NCI-H748 treated with DMSO at 0.1 percent for 48 hours (cell line): ENCODE measurements at places on chromosomes 6 and 20.

DNA sequence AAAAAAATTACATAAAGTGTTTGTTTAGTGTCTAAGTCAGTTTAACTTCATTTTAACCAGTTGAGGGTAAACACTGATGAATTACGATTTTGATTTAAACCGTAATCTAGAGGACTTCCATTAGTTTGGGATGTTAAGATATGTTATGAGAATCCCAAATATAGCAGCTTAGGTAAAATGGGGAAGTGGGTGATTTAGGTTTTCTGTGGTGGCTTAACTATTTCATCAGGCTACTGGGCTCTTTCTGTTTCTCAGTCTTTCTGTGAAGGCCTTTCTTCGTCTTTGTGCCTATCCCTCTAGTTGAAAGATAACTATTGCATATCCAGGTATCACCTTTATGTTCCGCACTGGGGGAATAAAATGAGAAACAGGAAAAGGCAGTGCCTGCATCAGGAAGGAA, 27.9 kb downstream of the CENPW start:
- no peak for DNase-seq

DNA sequence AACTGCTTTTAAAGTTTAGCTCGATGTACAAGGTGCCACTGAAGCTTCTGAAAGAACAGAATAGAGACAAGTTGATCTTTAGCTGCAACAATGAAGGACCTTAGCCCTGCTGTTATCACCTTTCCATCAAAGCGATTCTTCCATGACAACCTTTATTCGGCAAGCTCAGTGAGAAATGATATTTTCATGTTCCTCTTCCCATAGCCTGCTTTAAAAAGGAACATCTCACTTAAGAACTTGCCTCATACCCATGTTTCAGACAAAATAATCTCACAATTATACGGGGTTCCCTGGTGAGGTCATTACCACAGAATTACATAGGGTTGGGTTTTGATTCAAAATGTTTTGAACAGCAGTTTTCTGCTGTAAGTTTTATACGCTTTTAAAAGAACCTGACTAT, 264.2 kb downstream of the THBS2 start:
- no peak for DNase-seq

DNA sequence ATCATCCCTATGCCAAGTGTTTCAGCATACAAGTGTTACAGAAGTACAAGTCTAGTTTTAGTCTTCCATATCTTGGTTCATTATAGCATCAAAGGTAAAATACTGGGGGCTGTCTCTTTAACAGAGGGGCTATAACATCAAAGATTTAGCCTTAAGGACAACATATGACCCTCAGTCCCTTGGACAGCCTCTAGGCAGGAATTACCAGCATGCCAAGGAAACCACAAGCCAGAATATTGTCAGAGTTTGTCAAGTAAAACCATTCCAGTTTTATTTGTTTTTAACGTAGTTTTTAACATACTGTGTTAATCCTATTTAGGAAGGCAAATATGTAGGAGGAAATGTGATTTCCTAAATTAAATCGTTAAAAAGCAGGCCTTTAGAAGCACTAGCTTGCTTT, 18.6 kb downstream of the ZKSCAN8 start:
- DNase-seq = no peak

DNA sequence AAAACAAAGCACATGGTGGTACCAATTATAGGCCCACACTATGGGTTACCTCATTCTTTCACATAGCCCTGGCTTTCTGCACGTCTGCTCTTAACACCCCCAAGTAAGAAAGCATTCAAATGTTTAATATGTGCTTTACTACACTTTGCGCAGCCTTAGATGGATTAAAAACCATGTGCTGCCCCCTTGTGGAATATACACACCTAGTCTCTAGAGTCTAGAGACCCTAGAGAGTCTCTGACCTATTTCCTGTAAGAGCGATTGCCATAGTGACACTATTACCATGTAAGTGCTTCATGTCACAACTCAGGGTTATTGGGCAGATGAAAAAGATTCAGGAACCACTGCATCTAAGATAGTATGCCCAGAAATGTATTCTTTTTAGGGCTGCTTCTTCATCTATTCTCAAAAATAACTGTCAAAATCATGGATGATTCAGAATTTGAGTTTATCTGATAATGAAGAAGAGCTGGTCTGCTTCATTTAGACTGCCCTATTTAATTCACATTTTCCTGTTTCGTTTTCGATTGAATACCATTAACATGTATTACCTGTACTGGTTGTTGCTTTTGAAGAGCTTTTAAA, 186.3 kb downstream of the ADGB start:
- DNase-seq = peak; percentile 69

- no peak for DNase-seq
These were observed 614.5 kb downstream of the PHF3 start for GRCh38 chr6:64250126-64250525.

DNA sequence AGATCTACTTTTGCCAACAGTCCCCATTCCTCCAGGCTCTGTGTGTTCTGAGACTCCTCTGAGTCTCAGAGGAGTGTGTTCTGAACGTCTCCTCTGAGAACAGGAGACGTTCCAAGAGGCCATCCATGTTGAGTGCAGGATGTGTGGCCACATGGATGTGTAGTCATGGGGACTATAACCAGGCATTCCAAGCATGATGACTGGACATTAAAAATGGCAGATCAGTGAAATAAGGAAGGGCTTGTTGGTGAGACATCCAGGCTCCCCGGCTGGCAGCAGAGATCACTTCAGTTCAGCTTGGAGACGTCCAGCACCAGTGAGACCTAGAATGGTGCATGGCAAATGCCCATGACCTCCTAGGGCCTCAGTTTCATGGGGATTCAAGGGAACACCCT, 34.3 kb upstream of the POU5F1 start:
- DNase-seq = no peak

- DNase-seq = no peak
These were observed 260.6 kb upstream of the STXBP5 start for GRCh38 chr6:146943664-146944063.

GRCh38 chr6:109349419-109349987, 32.8 kb downstream of the CD164 start:
- DNase-seq = peak; percentile 12

DNA sequence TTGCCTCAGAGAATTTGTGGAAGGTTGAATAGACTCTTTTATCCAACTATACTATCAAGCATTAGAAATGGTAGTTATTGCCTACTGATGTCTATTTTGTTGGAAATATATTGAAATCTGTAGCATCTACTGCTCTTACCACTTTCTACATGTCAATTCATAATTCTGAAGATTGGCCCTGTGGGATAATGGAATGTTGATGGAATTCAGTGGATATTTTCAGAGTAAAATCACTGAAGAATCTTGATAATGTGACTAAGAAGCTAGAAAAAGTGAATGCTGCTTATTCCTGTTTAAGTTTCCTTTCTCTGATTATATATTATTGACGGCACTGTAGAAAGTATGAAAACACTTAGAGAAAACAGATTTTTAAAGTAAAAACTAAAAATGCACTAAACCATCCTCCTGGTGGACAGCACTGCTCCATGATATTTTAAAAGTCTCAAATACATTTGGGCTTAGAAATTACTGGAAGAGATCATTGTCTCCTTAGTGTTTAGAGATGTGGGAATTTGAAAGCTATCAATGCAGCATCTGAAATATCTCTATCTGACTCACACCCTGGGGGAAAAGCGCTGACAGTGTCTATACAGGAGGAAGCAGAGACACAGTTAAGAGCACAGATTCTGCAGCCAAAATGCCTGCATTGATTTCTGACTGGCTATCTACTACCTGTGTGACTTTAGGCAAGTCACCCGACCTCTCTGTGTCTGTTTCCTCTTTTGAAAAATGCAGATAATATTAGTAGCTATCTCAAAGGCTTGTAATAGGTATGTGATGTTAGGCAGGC, 37.9 kb upstream of the RCAN2 start:
- DNase-seq = no peak

DNA sequence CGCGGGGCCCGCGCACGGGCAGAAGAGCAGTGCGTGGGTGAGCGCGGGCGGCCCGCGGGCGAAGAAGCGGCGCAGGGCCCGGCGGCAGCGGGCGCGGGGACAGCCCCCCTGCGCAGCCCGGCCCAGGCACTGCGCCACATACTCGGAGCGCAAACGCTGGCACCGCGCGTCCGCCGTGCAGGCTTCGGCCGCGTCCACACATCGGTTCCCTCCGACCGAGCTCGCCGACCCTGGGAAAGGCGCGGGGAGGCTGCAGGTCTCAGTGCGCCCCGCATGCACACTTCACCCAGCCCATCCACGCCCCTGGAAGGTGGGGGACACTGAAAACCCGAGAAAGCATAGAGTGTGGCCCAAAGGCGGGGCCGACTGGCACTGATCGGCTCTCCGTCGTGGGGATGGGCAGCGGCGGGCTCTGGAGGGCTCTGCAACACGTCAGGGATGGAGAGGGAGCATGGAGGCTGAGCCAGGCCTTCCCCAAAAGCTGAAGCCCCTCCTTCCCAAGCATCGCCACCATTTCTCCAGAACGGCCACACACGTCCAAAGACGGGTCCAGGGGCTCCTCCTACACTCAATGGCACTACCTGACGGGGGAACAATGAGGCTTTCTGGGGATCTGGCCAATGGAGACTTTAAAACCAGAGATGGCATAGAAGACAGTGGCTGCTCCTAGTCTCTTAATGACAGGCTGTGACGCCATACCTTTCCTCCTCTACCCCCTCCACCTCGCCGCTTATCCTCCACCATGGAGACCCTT, 2.0 kb downstream of the GFRA4 start:
- DNase-seq = no peak

GRCh38 chr6:15819226-15819625, 156.4 kb upstream of the DTNBP1 start:
- DNase-seq = no peak

DNA sequence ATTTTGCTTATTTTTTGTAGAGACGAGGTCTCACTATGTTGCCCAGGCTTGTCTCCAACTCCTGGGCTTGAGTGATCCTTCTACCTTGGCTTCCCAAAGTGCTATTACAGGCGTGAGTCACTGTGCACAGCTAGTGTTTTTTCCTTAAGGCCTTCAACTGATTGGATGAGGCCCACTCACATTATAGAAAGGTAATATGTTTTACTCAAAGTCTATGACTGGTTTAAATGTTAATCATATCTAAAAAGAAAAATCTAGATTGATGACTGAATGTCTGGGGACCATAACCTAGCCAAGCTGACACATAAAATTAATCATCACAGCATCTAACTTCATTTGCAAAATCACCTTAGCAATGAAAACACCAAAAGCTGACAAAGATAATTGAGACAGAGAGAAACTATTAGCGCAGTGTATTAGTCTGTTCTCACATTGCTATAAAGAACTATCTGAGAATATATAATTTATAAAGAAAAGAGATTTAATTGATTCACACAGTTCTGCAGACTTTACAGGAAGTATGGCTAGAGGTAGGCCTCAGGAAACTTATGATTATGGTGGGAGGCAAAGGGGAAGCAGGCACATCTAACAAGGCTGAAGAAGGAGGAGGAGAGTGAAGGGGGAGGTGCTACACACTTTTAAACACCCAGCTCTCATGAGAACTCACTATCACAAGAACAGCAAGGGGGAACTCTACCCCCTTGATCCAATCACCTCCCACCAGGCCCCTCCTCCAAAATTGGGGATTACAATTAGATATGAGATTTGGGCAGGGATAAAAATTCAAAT, 66.8 kb upstream of the ARHGAP18 start:
- DNase-seq = no peak

- DNase-seq = no peak
These were observed 985.4 kb downstream of the EPHA7 start for GRCh38 chr6:92433911-92434310.

DNA sequence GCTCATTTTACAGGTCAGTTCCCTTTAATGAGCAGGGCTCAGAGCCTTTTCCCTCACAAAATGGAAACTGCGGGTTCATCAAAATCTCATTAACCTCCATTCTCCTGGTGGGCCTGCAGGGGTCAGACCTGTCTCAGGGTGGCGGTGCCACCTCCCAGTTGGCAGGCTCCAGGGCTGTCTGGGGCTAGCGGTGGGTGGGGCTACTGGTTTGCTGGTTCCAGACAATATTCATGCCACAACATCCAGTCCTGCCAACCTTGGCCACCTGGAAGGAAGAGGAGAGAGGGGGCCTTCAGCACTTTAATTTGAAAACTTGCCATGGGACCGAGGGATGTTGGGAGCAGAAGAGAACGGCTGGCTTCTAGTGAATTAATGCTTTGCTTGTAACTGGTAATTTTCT, 41.9 kb upstream of the CTNNBL1 start:
- no peak for DNase-seq

GRCh38 chr20:49750611-49751396, 37.1 kb upstream of the B4GALT5 start:
- DNase-seq = no peak

GRCh38 chr6:148513145-148514071, 170.8 kb downstream of the SASH1 start:
- DNase-seq = no peak

DNA sequence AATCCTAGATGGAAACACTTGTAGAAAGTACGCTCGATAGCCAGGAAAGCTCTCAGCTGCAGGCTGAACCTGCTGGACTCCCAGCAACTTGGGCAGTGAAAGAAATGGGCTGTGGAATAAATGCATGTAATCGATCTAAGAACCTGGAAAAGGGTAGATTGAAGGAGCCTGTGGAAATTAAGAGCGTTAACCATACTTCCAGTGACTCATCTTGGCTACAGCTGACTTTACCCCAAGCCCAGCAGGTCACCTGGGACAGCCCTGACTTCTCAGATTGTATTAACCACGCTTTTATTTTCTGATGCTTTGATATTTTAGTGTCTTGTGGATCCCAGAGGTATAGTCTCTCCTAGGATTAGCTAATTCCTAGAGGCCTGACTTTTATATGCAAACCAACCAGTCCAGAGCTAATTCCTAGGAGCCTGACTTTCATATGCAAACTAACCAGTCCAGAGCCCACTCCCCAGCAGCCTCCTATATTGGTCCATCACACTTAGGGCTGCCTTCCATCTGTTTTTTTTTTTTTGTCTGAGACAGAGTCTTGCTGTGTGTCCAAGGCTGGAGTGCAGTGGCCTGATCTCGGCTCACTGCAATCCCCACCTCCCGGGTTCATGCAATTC, 86.3 kb downstream of the GMPR start:
- no peak for DNase-seq

DNA sequence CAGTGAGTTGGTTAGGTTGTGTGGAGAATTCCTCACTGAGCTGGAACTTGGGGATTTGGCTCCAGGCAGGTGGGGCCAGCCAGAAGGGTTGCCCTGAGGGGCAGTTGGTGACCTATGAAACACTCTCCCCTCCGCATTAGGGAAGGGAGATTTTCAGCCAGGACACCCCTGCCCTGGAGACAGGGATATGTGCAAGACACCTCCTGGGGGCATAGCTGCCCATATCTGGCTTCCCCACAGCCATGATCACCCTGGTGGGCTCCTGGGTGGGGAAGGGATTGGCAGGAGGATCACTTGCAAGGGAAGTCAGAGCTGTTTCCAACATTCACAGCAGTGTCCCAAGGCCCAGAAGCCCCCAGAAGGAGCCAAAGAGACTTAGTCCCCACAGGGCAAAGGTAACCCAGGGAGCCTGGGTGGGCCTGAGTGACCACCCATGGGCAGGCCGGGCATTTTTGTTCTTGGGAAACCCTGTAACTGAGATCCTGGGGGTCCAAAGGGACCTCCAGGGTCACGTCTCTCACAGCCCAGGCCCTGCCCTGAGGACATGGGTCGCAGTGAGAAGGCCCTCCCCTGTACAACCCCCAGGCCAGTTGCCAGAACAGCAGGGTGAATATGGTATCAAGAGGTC, 145.8 kb downstream of the MRPL14 start:
- DNase-seq = no peak

GRCh38 chr6:64064919-64065318, 429.3 kb downstream of the PHF3 start:
- no peak for DNase-seq

GRCh38 chr6:75094614-75095200, 111.1 kb downstream of the COL12A1 start:
- DNase-seq = no peak

GRCh38 chr6:166112580-166112979, 55.1 kb downstream of the TBXT start:
- no peak for DNase-seq

GRCh38 chr6:106886081-106886843, 88.3 kb downstream of the CD24 start:
- no peak for DNase-seq
